ENCODE measurements at places on chromosomes 3 and 15. TPM values are rescaled to one million over a fixed set of nuclear protein-coding genes. Genes with fewer than 3 reads are reported as not detected.

The CNTN4 gene
- 9.0 TPM for polyA plus RNA-seq

DNA sequence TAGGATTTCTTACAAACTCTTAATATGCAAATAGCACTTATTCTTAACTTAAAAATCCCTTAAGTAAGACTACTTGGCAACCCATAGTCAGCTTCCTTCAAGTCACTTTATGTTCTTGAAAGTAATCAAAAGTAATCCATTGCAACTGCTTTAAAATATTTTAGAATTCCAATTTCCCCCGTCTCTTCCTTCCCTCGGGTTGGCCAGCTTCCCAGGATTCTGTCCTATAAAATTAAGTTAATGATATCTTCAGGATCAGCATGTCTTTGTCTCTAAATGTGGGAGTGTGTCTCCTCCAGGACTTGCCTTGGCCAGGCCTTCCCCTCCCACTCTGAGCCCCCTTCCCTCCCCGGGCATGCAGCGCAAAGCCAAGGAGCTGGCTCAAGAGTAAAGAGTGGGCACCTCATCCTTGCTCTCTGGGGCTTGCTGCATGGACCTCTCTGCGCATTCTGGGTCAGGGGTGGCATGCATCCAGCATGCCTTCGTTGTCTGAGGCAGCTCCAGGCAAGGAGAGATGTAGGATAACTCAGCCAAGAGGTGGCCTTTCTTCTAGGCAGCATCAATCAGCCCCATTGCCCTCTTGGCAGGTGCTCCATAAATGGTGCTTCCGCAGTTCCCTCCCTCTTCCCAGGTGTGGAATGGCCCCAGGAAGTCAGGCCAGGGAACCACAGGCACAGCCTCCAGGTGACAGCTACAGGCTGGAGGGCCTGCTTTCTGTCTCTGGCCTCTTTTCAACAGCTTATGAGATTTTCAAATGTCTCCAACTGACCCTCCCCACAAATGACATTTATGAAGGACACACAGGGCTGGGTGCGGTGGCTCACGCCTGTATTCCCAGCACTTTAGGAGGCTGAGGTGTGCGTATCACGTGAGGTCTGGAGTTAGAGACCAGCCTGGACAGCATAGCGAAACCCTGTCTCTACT is 108.7 kb upstream of the ALDH1A3 start:
- no peak for DNase-seq

The ASB7 gene
- 8.1 TPM for polyA plus RNA-seq

The UBAP1L gene
- polyA plus RNA-seq: 4.8 TPM

The COL8A1 gene
- 1.1 TPM for polyA plus RNA-seq

GRCh38 chr3:170889132-170889531 is 19.1 kb upstream of the RPL22L1 start:
- no peak for DNase-seq

- no peak for DNase-seq
Measured at GRCh38 chr15:68175526-68175925, 29.6 kb downstream of the CALML4 start.

GRCh38 chr3:5296362-5296761 is 108.9 kb downstream of the EDEM1 start:
- DNase-seq: no peak
